Stimulated activated CD4-positive, alpha-beta T cell treated with anti-CD3 and anti-CD28 coated beads, Interleukin-1b, Interleukin-23, amount 100 ng/mL, for 4 hours (primary cell): ENCODE measurements at places on chromosomes 3 and 15.

- DNase-seq, result no peak
Observed at GRCh38 chr15:68445351-68445750, 13.4 kb upstream of the ITGA11 start.

DNA sequence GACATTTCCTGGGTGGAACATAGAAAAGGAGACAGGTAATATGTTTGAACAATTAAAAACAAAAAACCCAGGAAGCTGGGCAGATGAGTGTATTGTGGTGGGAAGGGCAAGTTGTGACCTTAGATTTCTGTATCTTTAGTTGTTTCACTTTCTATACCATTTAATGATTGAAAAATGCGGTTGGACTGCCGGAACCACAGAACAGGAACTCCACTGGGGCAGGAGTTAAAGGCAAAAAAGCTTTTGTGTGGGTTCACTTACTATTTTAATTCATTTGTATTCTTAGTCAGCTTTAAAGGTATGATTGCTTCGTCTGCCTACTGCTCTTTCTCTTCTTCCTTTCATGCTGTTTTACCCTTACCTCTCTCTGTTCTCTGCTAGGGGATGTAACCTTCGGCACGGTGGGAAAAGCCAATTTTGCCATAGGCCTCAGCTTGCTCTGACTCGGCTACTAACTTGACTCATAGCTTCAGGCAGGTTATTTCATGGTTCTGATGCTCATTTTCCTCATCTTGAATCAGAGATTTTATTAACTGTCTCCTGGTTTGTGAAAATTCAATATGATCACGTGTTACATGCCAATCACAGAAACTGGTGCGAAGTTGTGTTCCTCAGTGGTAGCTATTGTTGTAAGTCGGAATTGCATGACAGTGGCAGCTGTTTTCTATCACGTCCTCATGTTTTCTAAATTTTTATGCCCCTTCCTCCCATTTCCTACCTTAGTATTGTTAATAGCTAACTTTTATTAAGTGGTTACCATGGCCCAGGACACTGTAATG is 1.6 kb upstream of the MCTP2 start:
- DNase-seq, result peak; percentile 12

- no peak for DNase-seq
Observed at GRCh38 chr3:191372122-191372521, 41.8 kb upstream of the UTS2B start.

GRCh38 chr15:62497356-62497755 is 332.3 kb upstream of the C2CD4B start:
- no peak for DNase-seq

DNA sequence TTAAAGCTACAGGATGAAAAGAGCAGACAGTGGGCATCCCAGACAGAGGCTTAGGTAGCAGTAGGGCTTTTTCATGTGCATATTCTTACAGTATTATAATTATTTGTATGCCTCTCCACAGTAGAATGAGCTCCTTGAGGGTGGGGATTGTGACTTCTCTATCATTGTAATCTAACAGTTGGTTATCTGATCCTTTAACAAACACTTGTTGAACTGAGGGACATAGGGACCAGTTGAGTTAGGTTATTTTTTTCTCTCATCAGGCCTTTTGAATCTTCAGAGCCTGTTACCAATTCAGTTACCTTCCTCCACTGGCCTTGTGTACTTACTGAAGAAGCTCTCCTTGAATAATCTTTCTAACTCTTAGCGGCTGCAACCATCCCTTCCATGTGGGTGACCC is 1.2 kb downstream of the LSM3 start:
- no peak for DNase-seq
